Thymus (tissue), 14 donors: ENCODE measurements at places on chromosomes 6 and 20.
A peak's percentile ranks its signal among the peaks of the same experiment; 100 is the strongest.

DNA sequence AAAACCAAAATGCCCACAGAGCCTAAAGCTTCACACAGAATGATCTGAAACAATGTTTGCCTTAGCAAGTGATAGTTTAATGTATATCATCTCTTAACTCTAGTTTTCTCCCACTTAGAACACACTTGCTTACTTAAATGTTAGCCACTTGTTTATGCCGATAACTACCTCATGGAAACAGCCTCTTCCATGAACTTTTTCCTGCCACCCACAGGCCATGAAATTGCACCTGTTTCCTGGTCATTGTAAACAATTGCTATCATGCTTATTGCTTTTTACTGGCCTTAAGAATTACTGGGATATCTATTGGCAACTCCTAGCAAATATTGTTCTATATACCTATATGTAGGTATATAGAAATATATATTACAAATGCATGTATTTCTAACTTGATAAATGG lies 231.1 kb downstream of the HDGFL1 start:
- DNase-seq: no peak

DNA sequence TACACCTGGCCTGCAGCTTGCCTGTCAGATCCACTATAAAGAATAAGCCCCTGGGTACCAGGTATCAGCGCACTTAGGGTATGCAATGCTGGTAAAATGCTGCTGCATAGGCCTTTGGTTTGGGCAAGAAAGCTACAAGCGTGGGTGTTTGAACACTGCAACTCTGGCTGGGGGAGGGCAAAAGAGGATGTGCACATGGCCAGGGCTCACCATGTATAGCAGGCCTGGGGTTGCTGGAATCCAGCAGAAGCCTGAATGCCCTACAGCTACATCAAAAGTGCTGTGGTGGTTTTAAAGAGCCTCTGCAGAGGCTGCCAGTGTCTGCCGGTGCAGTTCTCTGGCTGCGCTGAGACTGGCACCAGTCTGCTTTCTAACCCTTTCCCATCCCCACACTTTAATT lies 51.7 kb downstream of the UQCC1 start:
- no peak for DNase-seq

DNA sequence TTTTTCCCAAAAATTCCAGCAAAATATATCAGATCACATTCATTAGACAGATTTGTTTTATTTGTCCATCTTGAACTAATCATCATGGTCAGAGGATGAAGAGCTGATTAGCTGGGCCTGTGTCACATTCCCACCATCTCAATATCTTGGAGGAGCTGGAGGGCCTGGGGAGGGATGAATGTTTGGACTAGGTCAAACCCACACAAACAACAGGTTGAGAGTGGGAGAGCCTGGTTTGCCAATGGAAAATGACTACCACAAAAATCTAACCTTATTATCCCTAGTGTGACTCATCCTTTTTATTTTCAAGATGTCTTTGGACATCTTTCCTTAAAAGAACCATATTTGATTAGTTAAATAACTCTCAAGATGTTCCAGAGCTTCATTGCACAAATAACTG lies 242.4 kb downstream of the OGFRL1 start:
- DNase-seq: no peak

GRCh38 chr6:27757307-27757706 lies 154.9 kb downstream of the OR2B2 start:
- peak; percentile 53 for DNase-seq

DNA sequence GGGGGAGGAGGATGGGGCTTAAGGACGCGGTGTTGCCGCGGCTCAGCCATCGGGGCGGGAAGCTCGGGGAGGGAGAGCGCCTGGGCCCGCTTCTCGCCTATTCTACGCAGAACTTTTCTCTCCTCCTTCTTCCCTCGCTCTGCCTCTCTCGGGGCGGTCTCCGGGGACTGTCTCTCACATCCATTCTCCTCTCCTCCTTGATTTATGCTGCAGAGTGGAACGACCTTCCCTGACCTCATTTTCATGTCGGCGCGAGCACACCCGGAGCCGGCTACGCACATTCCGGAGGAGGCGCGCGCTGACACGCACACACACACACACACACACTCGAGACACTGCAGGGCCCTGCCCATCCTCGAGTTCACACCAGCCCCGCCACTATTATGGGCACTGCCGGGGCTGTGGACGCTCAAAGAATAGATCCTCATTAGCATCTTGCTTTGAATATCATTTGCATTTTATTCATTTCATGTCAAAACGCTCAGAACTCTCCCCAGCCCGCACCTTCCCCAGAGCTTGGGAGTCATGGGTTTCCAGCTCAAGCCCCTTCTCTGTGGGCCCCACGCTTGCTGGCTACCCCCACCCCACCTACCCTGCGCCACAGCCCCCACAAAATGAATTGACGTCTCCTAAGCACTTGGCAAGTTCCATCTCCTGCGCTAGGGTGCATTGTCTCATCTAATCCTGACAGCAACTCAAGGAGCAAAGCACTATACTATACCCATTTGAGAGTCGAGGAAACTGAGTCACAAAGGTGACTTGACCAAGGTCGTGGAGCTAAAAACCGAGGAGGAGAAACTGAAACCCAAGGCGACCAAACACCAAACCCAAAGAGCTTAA lies 36.8 kb downstream of the NCR2 start:
- no peak for DNase-seq

- DNase-seq: no peak
Measured at GRCh38 chr6:41284726-41285125, 1.8 kb downstream of the TREM1 start.

DNA sequence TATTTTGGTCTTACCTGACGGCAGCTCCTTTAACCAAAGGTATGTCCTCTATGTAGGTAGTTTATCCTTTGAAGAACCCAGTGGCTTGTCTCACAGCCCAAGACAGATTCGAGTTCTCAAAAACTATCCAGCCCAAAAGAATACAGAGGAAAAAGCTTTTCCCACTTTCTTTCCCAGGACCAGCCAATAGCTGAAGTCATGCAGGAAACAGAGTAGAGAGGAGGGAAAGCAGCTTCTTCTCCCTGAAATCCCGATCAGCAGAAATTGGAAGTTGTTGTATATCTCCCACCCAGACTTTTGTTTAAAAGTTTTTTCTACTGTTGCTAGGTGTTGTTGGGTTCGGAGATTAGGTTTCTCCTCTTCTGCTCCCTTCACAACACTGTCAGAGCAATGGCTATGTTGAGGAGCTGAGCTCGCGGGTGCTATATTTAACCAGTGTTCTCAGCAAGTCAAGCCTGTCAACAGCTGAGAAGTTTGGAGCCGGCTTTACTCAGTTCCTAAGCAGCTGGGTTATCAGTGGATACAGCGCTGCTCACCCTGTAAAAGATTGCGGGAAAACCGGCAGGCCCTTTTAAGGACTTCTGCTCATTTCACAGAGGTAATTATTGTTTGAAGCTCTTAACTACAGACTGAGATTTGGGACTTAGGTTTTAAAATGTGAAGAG lies at the start of gene FILIP1:
TSS of gene FILIP1 (minus strand) at position 401 of the 665 bp plus-strand sequence. CDS start 78,828 bp downstream, outside the sequence.
- no peak for DNase-seq

- no peak for DNase-seq
Measured at GRCh38 chr20:35638751-35639150, 23.1 kb downstream of the SPAG4 start.

DNA sequence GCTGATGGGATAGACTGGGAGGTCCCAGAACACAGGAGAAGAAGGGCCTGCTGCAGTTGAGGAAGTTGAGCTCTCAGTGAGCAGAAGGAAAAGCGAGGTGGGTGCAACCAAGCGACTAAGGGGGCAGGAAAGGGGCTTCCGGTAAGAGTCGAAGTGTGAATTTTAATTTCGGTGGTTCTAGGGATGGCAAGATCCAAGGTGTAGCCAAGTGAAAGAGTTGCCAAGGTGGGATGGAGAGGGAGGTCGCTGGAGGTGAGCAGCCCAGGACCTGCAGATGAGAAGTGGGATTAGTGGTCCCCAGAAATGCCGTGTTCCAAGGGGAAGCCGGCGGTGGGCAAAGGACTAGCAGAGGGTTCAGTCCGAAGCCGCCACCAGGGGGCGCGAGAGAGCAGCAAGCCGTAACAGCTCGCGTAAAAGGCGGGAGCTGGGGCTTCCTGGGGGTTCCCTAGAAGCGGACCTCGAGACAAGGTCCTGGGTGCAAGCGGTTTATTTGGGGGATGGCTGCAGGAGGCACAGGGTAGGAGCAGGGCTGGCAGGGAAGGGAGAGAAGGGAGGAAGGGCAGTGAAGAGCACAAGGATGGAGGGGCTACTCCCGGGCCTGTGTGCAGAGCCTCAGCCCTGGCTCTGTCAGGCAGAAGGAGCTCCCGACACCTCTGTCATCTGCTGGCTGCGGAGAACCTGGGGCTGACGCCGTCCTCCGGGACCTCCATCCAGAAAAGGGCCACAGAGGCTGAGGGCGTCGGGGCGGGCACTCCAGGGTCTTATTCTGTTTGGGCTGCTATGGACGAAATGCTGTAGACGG lies 103.6 kb downstream of the PAX1 start:
- no peak for DNase-seq

DNA sequence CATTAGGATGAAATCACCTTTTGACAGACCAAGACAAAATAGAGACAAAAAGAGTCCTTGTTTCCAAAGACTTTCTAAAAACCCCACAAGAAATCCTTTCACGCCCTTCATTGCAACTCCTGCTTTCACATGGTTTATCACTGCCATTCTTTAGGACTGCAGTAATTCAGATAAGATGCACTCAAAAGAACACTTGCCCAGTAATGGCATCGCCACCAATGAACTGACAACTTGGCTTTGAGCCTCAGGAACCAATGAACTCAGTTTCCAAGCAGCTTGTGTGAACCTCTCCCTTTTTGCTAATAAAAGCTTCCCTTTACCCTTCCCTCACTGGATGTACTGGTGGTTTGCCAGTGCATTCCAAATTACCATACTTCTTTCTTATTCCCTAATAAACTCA lies 21.8 kb downstream of the OSTM1 start:
- DNase-seq: no peak

DNA sequence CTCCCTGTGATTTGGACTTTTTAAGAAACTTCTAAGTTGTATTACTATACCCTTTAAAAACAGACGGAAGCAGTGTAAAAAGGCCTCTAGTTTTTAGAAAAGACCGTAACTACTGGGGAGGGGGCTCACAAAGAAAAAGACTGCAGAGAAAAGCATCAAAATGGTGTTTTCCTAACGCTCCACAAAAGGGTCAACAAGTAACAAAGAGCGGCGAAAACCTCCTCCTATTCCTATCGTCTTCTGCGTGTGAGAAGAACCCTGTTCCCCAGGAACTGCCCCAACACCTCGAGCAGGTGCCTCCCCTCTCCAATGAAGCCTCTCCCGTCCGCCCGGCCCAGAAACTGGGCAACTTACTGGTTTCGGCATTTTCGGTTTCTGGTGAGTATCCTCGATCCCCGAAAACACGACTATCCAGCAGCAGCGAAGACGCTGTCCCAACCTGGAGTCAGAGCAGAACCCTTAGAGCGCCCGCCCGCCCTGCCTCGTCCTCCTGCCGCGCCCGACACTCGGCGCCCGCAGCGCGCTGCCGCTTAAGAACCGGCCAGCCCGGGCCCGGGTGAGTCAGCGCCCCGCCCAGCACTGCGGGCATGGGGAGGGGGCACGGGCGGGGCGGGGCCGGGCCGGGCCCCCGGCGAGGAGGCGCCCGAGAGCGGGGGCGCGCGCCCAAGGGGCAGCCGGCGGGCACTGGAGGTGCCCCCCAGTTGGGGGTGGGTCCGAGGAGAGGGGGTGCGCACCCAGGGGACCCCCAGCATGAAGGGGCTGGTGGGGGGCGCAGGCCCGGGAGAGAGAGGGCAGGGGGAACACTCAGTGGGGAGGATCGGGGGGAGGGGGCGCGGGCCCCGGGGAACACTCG lies 1.2 kb downstream of the EZR start:
- no peak for DNase-seq

DNA sequence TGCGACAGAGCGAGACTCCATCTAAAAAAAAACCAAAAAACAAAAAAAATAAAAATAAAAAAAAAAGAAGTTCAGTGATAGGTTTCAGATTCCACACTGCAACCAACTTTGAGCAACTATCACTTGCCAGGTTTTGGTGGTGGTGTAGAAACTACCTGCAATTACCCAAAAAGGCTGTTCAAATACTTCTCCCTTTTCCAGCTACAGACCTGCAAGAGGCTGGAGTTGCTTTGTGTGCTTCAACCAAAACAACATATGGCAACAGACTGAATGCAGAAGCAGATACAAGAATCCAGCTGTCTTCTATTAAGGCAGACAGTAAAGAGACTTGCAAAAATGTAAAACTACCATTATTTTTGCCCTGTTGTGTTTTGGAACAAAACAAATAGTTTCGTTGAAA lies 9.3 kb upstream of the BCAS1 start:
- DNase-seq: no peak

DNA sequence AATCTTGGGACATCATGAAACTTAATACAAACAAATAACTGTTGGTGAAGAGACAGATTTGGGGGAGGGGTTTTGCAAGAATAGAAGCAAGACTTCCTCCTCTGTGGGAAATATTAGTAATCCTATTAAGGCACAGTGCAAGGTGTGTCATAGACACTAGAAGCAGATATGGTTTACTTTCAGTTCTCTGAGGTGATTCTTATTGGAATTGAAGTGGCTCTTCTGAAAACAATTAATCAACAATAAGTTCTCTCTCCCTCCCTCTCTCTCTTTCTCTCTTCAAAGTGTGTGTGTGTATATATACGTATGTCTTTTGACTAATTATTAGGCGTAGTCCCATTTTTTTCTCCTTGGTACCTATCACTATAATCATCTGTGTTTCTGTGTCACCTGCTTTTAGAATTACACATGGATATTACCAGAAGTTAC lies 99.8 kb downstream of the HIVEP2 start:
- no peak for DNase-seq

GRCh38 chr6:28643017-28643740 lies 117.5 kb downstream of the GPX5 start:
- no peak for DNase-seq

- no peak for DNase-seq
Measured at GRCh38 chr6:88899569-88900316, 63.7 kb downstream of the RNGTT start.

- DNase-seq: no peak
Measured at GRCh38 chr20:63883201-63883593, 11.7 kb upstream of the DNAJC5 start.

DNA sequence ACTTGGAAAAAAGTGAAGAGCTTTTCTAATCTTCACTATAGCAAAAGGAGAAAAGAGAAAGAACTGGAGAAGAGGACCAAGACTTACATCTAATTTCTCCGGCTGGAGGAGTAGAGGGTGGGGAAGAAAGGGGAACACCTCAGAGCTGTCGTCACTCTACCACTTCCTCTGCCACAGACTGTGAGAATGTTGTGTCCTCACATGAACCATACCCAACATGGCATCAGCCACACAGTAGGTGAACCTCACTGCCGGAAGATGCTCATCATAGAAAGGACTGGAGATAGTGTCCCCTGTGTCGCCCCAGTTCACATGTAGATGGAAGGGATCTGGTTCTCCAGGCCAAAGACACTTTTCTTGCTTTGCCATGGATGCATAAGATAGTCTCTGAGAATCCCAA lies 604.4 kb upstream of the NOX3 start:
- DNase-seq: no peak

GRCh38 chr6:36285187-36285671 lies 15.4 kb downstream of the PNPLA1 start:
- DNase-seq: peak; percentile 38

- no peak for DNase-seq
Measured at GRCh38 chr6:98635191-98635590, 199.2 kb upstream of the POU3F2 start.

- DNase-seq: no peak
Measured at GRCh38 chr6:20866036-20866435, 331.8 kb downstream of the CDKAL1 start.
